ENCODE measurements at places on chromosomes 16 and 17.

GRCh38 chr16:81627024-81627423, 152.1 kb upstream of the PLCG2 start:
- DNase-seq, result peak; percentile 57

DNA sequence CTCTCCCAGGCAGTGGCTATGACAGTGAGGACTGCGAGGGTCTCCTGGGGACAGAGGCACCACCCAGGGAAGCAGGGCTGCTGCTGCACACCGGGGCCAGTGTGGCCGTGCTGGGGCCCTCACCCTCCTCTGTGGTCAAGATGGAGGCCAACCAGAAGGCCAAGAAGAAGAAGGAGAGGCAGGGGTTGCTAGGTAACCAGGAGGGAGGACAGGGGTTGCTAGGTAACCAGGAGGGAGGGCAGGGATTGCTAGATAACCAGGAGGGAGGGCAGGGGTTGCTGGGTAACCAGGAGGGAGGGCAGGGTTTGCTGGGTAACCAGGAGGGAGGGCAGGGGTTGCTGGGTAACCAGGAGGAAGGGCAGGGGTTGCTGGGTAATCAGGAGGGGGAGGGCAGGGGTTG, 55.2 kb downstream of the ACTG1 start:
- DNase-seq, result no peak

GRCh38 chr16:9362050-9362449, 270.6 kb downstream of the HAPSTR1 start:
- no peak for DNase-seq

GRCh38 chr17:7235693-7236665, 1.7 kb upstream of the DVL2 start:
- DNase-seq, result peak; percentile 65

GRCh38 chr17:37211136-37211535, 164.6 kb upstream of the C17orf78 start:
- DNase-seq, result no peak

- DNase-seq, result no peak
Measured at GRCh38 chr16:1808691-1809090, 15.2 kb upstream of the IGFALS start.

GRCh38 chr16:67543582-67543981, 15.0 kb downstream of the RIPOR1 start:
- DNase-seq, result no peak

GRCh38 chr17:2952174-2952845, 111.1 kb downstream of the OR1D5 start:
- no peak for DNase-seq

GRCh38 chr16:17439580-17439979, 31.2 kb downstream of the XYLT1 start:
- DNase-seq, result no peak

GRCh38 chr16:16162591-16162990, 60.7 kb downstream of the ABCC6 start:
- no peak for DNase-seq

- no peak for DNase-seq
Measured at GRCh38 chr17:47199627-47200324, 9.4 kb upstream of the MYL4 start.

GRCh38 chr16:57801098-57801808, 1.0 kb downstream of the KIFC3 start:
- peak; percentile 89 for DNase-seq

GRCh38 chr17:42748202-42748907, 3.5 kb upstream of the EZH1 start:
- no peak for DNase-seq

- no peak for DNase-seq
Measured at GRCh38 chr17:7615265-7615747, 609 bp upstream of the FXR2 start.

- DNase-seq, result no peak
Measured at GRCh38 chr17:21289175-21289901, 4.8 kb downstream of the MAP2K3 start.

GRCh38 chr17:64611369-64611768, 50.7 kb downstream of the SMURF2 start:
- no peak for DNase-seq

DNA sequence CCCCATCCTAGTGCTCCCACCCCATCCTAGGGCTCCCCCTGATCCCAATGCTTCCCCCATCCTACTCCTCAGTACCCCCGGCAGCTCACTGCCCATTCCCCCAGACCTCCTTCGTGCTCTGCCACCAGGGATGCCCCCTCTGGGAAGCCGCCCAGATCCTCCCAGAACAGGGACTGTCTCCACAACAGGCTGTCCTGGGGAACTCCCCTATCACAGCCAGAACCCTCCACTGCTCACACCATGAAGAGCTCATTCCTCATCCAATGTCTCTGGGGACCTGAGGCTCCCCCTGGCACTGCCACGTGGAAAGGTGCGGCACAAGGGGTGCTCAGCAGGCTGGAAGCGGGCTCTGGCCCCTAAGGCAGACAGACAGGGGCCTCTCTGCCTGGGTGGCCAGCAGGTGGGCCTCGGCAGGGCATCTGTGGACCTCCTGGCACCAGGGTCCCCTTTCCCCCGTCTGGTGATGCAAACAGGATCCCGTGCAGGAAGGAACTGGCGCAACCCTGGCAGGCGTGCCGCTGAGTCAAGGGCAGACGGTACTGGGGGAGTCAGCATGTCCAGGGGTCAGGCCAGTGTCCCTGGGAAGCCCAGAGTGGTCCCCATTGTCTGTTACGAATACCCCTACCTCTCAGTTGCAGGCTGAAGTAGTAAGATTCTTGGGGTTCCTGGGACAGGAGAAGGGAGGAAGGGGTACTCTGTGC, 14.8 kb upstream of the PVALEF start:
- no peak for DNase-seq

GRCh38 chr16:26724189-26724588, 342.5 kb upstream of the C16orf82 start:
- DNase-seq, result no peak

Data from mesenchymal stem cell (in vitro differentiated cells and primary cell).